SHP77 (cell line): ENCODE measurements at places on chromosomes 6 and 20.

DNA sequence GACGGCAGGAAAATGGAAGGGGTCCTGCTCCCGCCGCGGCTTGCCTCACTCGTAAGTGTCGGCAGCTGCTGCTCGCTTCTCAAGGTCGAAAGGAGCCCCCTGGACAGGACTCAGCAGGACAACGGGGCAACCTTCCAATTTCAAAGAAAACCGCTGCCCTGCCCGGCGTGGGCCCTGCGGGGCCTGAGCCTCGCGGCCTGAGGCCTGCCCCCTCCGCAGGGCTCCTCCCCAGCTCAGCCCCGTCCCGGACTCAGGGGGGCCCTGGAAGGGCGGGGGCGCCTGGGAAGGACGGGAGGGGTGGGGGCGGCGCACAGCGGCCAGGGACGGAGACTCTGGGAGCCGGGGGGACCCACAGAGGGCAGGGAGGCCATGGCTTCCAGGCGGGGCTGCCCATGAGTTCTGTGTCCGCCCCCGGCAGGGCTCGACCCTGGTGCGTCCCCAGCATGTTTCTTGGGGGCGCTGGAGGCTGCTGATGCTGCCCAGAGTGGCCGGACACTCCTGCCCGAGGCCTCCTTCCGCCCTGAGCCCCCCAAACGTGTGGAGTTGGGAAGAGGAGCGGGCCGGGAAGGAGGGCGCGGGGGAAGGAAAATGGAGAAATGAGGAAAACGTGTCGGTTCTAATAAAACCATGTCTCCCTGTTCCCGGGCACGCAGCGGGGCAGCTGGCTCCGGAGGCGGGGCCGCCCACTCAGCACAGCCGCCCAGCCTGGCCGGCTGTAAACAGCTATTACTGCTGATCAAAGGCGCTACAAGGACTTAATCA is 114.6 kb downstream of the DLL1 start:
- DNase-seq = peak; percentile 49

DNA sequence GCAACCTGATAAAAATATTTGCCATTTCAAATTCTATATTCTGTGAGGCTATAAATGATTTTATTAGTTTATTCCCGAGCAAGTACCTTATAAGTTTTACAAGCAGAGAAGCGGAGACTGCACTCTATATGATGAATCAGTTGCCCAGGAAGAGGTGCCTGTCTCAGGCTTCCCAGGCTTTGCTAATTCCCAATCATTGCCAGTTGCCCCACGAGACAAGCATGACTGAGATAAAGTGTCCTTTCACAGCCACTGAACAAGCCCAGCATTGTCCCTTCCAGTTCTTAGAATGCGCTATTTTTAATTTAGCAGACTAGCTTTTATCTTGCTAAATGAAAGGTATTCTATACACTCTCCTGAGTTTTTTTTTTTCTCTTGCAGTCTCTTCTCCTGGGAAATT is 260.7 kb downstream of the ALDH8A1 start:
- no peak for DNase-seq

DNA sequence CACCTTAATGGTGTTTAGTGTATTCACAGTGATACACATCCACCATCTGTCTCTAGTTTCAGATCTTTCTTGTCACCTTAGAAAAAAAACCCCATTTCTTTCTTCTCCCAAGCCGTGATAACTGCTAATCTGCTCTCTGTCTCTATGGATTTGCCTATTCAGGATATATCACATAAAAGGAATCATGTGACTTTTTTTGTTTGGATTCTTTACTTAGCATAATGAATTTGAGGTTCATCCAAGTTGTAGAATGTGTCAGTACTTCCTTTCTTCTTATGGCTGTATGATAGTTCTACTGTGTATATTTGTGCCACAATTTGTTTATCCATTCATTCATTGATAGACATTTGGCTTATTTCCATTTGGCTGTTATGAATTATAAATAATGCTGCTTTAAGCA is 57.1 kb downstream of the ITCH start:
- DNase-seq = no peak

DNA sequence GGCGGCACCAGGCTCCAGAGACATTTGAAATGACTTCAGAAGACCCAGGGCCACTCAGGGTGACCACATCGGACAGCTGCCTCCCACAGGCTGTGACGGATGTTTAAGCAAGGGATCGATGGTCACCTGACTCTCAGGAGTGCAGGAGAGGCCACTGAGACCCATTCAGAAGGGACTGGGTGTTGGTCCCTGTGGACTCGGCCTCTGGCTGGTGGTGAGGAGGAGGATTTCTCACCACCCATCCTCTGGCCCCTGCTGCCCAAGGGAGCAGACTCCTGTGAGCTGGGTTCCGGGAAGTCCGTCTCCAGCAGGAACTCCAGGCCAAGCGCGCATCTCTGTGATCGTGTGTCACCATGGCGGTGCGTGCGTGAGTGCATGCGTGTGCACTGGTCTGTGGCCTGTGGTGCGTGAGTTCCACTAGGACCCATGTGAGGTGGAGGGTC is 25.5 kb downstream of the NPEPL1 start:
- no peak for DNase-seq

DNA sequence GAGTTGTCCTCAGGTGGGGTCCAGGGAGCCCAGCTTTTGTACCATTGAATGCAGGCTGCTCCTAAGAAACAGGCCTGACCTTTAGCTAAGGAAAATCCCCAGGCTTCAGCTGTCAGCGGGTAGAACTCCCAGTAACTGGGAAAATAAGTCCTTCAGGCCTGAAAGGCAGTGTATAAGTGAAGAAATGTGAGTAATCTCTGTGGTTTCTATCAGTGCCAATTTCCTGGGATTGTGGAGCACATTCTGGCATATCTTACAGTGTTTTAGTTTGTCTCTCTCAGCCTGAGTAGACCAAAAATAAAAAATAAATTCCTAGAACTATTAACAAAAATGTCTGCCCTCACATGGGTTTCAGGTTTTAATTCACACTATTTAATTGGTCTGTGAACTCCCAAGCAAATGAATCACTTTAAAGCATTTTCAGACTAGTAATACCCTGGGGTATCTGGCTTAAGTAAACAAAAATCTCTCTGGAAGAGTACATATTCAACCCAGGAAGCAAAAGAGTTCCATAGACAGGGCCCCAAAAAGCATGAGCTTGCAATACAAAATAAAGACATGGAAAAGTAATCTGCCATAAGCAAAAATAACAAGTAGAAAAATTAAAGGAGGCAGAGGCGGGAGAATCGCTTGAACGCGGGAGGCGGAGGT is 566.2 kb upstream of the NOX3 start:
- no peak for DNase-seq

- DNase-seq = no peak
Measured at GRCh38 chr20:62370807-62371587, 3.9 kb upstream of the LAMA5 start.
